ENCODE measurements at places on chromosomes 1 and 21. TPM values are rescaled to one million over a fixed set of nuclear protein-coding genes. Genes with fewer than 3 reads are reported as not detected.

Gene UBXN10
- 0.52 TPM for total RNA-seq

Gene HSD11B1
- 0.10 TPM for total RNA-seq

Gene RSPH1
- 0.10 TPM for total RNA-seq

Gene SEC16B
- not detected for total RNA-seq

Measured in mononuclear cell (primary cell).